ENCODE measurements at places on chromosomes 6 and 20.

- DNase-seq = no peak
These were observed 31.9 kb upstream of the PSMF1 start for GRCh38 chr20:1086277-1087213.

DNA sequence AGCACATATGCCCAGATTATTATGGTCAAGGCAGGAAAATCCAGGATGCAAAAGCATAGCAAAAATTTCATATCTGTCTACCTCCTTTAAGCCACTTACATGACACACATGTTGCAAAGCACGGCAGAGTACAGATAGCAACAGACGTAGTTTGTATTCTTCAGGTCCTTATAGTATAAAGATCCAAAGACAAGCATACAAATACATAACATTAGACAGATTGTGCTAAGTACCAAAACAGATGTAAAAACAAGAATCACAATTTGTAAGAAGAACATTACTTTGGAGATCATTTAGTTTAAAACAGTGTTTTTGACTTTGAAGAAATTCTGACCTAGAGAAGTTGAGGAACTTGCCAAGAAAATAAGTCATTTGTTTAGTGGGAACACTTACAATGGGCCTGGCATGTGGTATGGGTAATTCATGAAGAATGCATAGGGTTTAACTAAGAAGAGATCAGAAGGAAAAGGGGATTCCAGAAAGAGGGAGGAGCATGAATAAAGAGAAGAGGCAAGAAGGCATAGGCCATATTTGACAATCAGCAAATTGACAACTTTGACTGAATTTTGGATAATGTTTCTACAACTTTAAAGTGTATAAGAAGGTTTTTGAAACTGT, 30.6 kb upstream of the LMBRD1 start:
- DNase-seq = no peak

DNA sequence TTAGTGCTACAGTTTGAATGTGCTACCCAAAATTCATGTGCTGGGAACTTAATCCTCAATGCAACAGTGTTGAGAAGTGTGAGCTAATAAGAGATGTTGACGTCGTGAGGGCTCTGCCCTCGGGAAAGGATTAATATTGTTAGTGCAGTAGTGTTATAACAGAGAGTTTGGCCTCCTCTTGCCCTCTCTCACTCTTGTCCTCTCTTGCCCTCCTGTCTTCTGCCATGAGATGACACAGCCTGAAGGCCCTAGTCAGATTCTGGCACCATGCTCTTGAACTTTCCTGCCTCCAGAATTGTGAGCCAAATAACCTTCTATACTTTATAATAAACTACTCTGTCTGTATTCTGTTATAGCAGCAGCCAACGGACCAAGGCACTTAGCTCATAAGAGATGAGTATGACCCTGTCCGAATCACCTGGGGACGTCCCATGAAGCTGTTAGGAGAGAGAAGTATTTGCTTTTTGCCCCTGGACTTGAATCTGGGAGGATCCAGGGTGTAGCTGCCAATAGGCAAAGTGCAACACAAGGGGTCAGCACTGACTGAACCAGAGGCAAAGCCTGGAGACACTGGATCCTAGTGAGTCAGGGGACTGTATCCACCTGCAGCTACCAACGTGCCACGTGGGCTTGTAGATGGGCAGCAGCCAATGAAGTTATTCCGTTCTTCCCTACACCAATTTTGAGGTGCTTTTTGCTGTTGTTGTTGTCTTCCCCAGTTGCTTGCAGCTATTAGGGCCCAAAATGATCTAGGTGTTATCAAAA, 233.7 kb downstream of the THBS2 start:
- DNase-seq = no peak

- DNase-seq = no peak
These were observed 106.4 kb downstream of the JARID2 start for GRCh38 chr6:15352220-15352619.

- no peak for DNase-seq
These were observed 217.6 kb downstream of the SIM1 start for GRCh38 chr6:100247123-100247522.

DNA sequence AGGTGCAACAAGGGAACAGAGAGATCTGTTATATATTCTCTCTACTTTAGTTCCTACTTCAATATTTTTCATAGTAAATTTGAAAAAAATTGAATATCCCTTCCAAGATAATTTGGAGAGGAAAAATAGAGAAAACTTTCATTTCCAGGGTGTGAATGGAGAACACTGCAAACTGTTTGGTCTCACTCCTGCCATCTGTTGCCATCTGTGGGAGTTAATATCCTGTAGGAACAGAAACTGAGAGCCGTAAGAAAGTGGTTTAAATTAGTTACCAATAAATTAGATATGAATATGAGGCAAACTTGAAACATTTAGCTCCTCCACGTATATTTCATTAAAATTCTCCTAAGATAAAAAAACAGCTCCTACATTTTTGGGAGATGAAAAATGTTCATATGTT, 4.2 kb downstream of the ZNF337 start:
- no peak for DNase-seq

- no peak for DNase-seq
These were observed 49.3 kb downstream of the RPRD1B start for GRCh38 chr20:38082894-38083293.

DNA sequence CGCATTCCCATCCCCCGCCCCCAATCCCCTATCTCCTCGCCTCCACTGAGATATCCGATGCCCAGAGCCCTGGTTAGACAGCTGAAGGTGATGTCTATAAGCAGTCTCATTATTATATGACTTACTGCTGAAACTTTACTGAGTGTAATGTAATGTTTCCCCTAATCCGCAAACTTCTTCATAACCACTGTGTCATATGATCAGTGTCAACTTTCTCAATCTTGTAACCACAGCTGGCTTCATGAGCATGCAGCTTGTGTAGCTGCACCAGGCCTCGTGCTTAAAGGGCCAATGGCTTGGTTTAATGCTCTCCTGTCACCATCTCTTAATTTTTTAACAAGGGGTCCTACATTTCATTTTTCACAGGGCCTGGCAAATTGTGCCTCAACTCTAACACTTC, 8.1 kb downstream of the ASIP start:
- no peak for DNase-seq

DNA sequence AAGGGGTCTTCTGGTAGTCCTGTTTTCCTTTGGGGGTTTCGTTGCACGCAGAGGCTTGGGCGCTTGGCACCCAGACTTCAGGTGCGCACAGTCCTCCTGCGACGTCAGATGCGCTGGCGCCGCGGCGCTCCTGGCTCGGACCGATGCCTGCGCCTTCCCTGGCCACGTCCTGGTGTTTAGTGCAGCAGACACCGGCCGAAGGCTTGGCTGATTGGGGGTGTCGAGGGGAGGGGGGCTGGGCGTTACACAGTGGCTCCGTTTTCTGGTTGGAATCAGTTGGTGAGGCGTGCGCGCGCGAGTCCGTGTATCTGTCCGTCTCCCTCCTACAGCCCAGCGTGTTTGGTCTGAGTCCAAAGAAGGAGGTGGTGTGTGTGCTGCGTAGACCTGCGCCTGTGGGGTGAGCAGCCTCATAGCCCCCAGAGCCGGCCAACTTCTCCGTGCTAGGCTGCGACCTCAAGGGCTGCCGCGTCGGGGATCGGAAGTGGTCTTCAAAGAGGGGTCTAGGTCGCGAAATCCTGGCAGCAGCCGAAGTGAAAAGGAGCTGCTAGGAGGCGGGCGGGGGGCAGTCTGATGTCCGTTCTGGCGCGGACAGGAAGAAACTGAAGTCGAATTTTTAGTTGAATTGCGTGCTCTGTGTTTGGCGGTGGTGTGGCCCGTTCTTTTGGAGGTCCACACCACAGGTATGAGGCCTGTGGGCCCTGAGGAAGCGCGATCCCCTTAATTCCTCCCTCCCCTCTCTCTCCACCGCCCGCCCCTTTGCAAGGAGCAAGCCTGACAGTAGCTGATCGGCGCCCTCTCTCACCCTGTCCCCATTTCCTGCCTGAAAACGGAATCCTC, 1.5 kb downstream of the SYNDIG1 start:
- no peak for DNase-seq

GRCh38 chr6:129860908-129861665, at the start of gene TMEM244:
TMEM244 (minus strand) TSS chr6:129861315; CDS start chr6:129861188, 127 bp downstream.
- DNase-seq = peak; percentile 32

- DNase-seq = no peak
These were observed 474 bp downstream of the TPX2 start for GRCh38 chr20:31739550-31739977.

DNA sequence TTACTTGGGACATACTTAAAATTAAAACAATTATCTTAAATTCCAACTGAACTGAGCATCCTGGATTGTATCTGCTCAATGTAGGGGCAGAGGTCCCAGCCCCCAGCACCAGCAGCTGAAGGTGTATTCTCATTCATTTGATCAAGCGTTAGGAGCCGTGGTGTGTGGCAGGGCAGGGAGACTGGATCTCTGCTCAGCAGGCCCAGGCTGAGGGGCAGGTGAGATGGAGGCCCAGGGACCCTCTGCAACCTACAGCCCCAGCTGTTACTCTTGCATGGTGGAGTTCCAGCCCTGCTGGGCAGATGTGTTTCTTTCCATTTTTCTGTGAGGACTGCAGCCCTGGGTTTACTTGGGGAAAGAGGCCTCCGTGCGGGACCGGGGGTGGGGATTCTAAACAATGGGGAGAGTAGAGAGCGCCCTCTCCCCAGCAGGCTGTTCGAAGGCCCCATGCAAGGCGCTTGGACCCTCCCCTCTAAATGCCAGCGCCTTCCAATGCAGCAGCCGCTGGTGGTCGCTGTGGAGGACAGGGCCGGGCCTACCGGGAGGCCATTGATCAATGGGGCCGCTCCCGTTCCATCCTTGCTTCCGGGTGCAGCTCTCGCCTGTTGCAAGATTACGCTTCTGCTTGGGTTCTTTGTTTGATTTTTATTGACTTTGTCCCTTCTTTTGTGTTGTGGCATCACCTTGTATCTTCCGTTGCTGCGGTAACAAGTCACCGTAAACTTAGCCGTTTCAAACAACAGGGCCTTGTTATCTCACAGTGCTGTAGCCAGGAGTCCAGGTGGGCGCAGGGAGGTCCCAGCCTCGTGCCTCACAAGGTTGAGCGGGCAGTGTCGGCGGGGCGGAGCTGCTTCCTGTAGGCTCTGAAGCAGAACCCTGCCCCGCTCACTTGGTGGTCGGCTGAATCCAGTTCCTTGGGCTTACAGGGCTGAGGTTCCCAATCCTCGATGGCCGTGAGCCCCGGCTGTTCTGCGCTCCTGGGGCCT, 134.8 kb upstream of the PHACTR3 start:
- no peak for DNase-seq

DNA sequence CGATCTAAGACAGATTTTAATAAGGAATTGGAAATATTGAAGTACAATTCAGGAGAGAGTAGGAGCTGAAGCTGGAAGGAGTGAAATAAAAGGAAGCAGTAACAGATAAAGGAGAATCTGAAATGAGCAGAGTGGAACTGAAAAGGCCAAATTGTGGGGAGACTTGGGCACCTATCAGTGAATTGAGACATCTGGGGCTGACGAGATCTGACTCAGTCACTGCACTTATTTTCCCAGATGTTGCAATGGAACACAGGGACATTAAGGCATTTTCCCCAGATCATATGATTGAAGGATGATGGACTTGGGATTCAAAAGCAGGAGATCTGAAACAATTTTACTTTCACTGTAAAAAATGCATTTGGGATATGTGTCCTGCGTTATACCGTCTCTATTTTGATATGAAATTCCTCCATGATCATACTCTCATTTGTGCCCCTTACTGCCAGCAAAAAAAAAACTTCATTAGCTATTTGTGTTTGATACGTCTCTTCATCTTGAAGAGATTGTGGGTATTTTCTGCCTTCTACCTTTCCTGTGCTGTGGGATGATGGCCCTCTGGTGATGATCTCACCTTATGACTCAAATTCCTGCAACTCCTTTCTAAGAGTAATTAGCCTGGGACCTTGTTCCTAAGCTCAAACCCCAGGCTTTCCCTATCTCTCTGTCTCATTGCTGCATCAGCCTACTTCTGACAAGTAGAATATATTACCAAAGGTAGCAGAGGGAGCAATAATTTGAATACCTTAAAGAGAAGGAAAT, 278.5 kb upstream of the MAN1A1 start:
- DNase-seq = no peak

GRCh38 chr6:76506808-76507207, 434.3 kb upstream of the IMPG1 start:
- DNase-seq = no peak

DNA sequence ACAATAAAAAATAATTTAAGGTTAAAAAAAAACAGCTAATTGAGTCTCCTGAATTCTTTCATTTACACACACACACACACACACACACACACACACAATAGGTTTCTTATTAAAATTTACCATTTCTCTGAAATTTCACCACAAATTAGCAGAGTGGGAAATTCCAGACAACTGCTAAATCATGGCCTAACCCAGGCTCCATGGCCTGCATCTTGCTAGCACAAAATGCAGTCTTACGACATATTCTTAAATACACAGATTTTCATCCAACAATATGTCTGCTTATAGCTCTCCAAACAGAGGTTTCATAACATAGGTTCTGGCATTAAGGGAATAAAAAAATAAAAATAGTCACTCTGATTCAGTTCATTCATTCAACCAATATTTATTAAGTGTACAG, 46.9 kb downstream of the SOD2 start:
- DNase-seq = no peak

DNA sequence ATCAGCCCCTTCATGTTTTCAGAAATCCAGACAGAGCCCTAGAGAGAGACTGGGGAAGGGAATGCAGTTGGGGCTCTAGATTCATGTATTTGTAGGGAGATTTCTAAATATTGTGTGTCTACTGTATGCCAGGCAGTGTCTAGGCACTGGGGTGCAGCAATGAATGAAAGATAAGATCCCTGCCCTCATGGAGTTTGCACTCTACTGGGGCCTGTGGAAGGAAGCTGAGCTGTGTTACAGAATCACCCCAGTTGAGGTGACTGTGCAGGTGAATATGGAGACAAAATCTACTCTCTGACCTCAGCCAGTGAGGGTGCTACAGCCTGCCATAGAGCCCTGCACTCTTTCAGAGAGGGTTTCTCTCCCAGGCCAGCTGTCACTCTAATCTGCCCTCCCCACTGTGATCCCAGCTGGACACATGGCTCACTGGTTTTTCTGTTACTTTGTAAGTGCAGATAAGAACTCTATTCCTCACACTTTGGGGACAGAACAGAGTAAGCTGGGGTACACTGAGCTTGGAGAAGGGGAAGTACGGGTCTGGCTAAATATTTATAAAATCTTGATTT, 69.2 kb upstream of the E2F3 start:
- no peak for DNase-seq

DNA sequence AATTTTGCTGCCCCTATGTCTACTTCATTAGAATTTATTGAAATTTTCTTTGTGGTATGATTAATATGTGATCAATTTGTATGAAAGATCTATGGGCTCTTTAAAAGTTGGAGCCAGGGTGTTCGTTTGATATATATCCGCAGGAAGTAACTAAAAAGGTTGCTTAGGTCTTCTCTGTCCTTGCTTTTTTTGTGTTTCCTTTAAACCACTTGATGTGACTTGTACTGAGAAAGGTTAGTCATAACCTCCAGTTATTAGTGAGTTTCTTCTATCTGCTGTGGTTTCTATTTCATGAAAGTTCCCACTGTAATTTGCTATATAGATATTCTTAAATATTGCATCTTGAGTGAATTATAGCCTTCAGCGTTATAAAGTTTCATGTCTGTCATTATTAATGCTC, 585.3 kb upstream of the ARID1B start:
- DNase-seq = peak; percentile 26

Measured in CD4-positive, alpha-beta T cell treated with Interleukin-2 at 100 ng/mL for 4 hours (primary cell).